GM23248 (cell line): ENCODE measurements at places on chromosomes 13 and 19. TPM values are rescaled to one million over a fixed set of nuclear protein-coding genes. Genes with fewer than 3 reads are reported as not detected.

The NLRP8 gene
- polyA plus RNA-seq: not detected in 2 replicates

The SCEL gene
- polyA plus RNA-seq: not detected in 2 replicates

The FSTL3 gene
- polyA plus RNA-seq: 39.2 and 41.4 TPM in 2 replicates

The TMEM150B gene
- polyA plus RNA-seq: not detected in 2 replicates

The OSCAR gene
- polyA plus RNA-seq: 2.2 and 2.9 TPM in 2 replicates

The TRIM13 gene
- 24.0 and 24.3 TPM in 2 replicates for polyA plus RNA-seq

The FPR3 gene
- polyA plus RNA-seq: not detected in 2 replicates

The ZNF552 gene
- polyA plus RNA-seq: 2.7 and 3.2 TPM in 2 replicates

The PRTN3 gene
- not detected in 2 replicates for polyA plus RNA-seq

The ZNF136 gene
- polyA plus RNA-seq: 4.6 and 4.8 TPM in 2 replicates

The CEACAM8 gene
- not detected in 2 replicates for polyA plus RNA-seq

The SH2D3A gene
- polyA plus RNA-seq: 0.18 TPM in 1 of 2 replicates, not detected in the other

The KIR2DL3 gene
- polyA plus RNA-seq: not detected in 2 replicates

The S1PR5 gene
- 1.2 and 1.6 TPM in 2 replicates for polyA plus RNA-seq

The ZNF66 gene
- 1.2 and 1.7 TPM in 2 replicates for polyA plus RNA-seq

The IL27RA gene
- 5.8 and 7.1 TPM in 2 replicates for polyA plus RNA-seq

The SPC24 gene
- 14.8 and 16.2 TPM in 2 replicates for polyA plus RNA-seq

The IGFL3 gene
- not detected in 2 replicates for polyA plus RNA-seq

The ZNF541 gene
- polyA plus RNA-seq: 0.11 and 0.15 TPM in 2 replicates

The PCDH20 gene
- polyA plus RNA-seq: not detected in 2 replicates

The CCDC169 gene
- 0.63 and 0.79 TPM in 2 replicates for polyA plus RNA-seq

The CFAP97D2 gene
- not detected in 2 replicates for polyA plus RNA-seq

The RNF126 gene
- polyA plus RNA-seq: 52.7 and 58.5 TPM in 2 replicates

The A1BG gene
- polyA plus RNA-seq: 31.3 and 34.3 TPM in 2 replicates

The RASAL3 gene
- not detected in 2 replicates for polyA plus RNA-seq

The CBLC gene
- polyA plus RNA-seq: not detected in 2 replicates

The KLF1 gene
- polyA plus RNA-seq: not detected in 2 replicates

The ARHGAP45 gene
- 3.2 and 3.5 TPM in 2 replicates for polyA plus RNA-seq

The LIPE gene
- 0.61 and 1.1 TPM in 2 replicates for polyA plus RNA-seq

The VSTM2B gene
- polyA plus RNA-seq: not detected in 2 replicates

The ZNF83 gene
- 24.7 and 27.9 TPM in 2 replicates for polyA plus RNA-seq

The ZNF729 gene
- not detected in 2 replicates for polyA plus RNA-seq

The CDC37 gene
- 288 and 291 TPM in 2 replicates for polyA plus RNA-seq

The ZNF20 gene
- polyA plus RNA-seq: 1.3 and 2.1 TPM in 2 replicates

The CCDC159 gene
- polyA plus RNA-seq: 11.4 and 16.5 TPM in 2 replicates

The C2CD4C gene
- polyA plus RNA-seq: 0.05 TPM in 1 of 2 replicates, not detected in the other

The LRFN3 gene
- 7.1 and 7.5 TPM in 2 replicates for polyA plus RNA-seq

The APOC1 gene
- polyA plus RNA-seq: 0.49 TPM in 1 of 2 replicates, not detected in the other

The IRGC gene
- polyA plus RNA-seq: not detected in 2 replicates

The MEIS3 gene
- 17.6 and 20.1 TPM in 2 replicates for polyA plus RNA-seq

The LPAR2 gene
- polyA plus RNA-seq: 0.72 and 1.3 TPM in 2 replicates

The AMH gene
- not detected in 2 replicates for polyA plus RNA-seq

The ZIC2 gene
- not detected in 2 replicates for polyA plus RNA-seq

The GRIN2D gene
- 0.10 and 0.22 TPM in 2 replicates for polyA plus RNA-seq

The CD70 gene
- 0.20 and 0.49 TPM in 2 replicates for polyA plus RNA-seq

The NEK5 gene
- 0.13 and 0.19 TPM in 2 replicates for polyA plus RNA-seq

The CATSPERD gene
- polyA plus RNA-seq: not detected in 2 replicates
